ENCODE measurements at places on chromosomes 7 and 10.

DNA sequence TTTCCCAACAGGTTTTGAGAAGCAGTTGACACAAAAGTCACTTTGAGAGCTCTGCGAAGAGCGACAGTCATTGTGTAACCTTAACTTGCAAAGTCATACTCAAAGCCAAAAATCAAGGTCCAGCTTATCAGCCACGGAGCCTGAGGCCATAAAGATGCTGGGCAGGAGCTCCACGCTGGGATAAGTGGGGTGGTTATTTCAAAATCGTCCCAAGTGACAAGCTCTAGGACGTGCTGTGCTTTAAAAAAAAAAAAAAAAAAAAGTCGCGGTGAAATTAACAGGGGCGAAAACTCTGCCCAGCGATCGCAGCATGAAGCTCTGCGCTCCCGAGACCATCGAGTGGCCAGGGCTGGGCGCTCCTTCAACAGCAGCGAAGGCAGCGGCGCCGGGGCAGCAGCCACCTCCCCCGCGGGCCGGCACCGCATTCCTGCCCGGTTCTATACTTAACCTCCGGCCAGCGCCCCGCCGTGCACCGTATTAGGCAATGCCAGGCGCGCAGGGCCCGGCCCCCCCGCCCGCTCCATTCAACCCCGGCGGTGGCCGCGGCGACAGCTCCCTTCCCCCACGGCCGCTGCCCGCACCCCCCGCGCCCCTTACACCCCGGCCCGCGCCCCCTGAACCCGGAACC is 657 bp downstream of the HACD1 start:
- peak; percentile 77 for DNase-seq

GRCh38 chr10:7766241-7766640 is 21.6 kb downstream of the KIN start:
- no peak for DNase-seq

DNA sequence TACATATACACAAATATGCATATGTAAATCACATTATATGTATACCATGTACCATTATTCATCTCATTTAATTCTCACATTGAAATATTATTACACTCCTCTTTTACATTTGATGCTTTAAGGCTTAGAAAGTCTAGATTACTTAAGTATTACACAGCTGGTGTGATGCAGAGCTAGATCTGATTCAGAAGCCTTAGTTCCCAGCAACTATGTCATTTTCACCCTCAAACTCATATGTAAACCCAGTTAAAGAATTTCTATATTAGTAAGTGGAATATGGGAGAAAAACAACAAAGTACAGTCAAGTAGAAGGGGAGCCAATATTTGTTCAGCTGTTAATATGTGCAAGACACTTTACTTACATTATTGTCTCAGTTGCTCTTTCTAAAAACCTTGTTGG is 74.3 kb upstream of the CSTF2T start:
- DNase-seq: no peak

- no peak for DNase-seq
These were observed 231.4 kb downstream of the CREB5 start for GRCh38 chr7:28643584-28644340.

- DNase-seq: no peak
These were observed 259.6 kb upstream of the SEMA3E start for GRCh38 chr7:83908526-83908925.

DNA sequence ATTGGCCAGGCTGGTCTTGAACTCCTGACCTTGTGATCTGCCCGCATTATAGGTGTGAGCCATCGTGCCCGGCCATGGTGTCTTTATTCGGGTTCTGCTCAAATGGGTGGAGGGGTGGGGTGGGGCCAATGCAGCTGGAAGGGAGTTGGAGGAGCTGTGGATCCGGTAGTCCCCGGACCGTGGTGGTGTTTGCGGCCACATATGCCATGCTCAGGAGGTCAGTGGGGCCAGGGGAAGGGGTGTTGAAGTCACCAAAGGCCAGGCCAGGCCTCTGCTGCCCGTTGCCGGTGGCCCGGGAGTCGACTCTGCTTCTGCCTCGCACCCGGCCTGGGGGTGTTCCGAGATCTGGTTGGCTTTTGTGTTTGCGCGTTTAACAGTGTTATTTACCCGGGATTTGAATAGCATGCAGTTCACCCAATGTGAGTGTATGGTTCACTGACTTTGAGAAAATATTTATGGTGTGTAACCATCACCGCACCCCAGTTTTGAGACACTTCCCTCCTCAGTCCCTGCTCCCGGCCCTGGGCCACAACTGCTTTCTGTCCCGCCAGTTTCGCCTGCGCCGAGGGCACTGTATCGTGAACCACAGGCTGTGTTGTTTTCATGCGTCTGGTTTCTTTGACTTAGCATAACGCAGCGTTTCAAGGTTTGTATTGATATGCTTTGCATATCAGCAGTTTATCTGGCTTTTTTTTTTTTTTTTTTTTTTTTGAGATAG is 10.7 kb downstream of the INPP5A start:
- no peak for DNase-seq

DNA sequence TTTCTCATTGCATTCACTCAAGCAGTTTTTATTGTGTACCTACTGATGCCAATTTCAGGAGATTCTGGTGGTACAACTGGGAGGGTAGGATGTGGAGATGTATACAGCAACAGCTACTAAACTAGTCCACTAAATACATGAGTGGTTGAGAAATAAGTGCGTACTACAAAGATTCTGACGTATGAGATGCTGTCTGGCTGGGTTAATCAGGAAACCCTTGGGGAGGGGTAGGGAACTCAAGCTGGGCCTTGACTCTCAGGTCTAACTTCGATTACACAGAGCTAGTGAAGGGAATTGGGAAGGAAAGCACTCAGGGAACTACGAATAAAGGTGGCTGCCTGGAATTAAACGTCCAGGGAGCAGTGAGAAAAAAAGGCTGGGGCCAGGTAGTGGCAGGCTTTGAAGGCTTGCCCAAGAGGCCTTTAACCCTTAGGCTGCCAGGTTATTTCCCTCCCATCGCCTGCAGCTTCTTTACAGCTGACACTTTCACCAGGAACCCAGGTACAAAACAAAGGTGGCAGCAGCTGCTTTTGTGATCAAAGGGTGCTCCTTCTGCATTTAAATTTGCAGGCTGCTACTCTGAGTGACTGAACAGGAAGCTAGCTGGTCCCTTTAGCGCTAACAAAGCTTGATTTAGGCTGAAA is 3.2 kb downstream of the MMS19 start:
- no peak for DNase-seq
